HCT116 (cell line): ENCODE measurements at places on chromosomes 3 and 15.

- DNase-seq = no peak
Measured at GRCh38 chr15:75348034-75348561, 1.3 kb downstream of the NEIL1 start.

DNA sequence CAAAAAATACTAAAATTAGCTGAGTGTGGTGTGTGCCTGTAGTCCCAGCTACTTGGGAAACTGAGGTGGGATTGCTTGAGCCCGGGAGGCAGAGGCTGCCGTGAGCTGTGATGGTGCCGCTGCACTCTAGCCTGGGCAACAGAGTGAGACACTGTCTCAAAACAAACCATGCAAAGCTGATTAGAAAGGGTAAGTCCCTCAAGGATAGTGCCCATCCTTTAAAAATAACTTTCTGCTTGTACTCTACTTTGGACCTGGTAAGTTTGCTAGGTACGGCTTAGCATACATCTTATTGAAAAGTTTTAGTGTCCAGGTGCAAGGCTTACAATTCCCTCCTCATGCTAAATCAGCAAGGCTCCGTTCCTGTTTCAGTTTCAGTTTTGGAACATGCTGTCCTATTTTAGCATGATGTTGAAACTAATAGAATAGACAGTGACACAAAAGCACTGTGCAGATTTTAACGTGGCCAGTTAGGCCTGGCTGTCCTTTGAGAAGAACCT lies 21.4 kb downstream of the FEM1B start:
- DNase-seq = no peak

DNA sequence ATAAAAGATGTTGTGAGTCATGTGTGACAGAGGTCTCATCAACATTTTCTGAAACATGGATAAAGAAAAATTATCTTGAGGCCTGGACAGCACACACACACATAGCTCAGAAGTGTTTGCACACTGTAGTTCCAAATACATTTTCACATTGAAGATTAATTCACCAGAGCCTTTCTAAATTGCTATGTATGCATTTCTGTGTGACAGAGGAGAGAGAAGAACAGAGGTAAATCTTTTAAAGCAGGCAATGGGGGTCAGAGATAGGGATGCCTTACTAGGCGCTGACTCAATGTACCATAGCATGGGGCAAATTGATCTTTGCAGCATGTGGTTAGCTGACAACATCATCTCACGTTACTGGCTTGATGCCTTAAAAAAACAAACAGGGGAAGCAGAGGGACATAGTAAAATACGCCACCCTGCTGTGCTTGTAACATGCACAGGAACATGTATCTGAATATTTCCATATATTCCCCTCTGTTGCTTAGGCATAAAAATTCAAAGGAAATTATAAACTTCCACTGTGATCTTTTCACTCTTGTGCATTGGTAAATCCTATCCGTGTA lies 7.7 kb downstream of the POU1F1 start:
- DNase-seq = no peak

- no peak for DNase-seq
Measured at GRCh38 chr3:178646186-178646862, 110.1 kb downstream of the KCNMB2 start.

- DNase-seq = peak; percentile 31
Measured at GRCh38 chr3:134211797-134212196, 38.9 kb downstream of the RYK start.

GRCh38 chr15:98955961-98956723 lies 51.5 kb downstream of the PGPEP1L start:
- no peak for DNase-seq

GRCh38 chr3:53077476-53078220 lies 31.8 kb upstream of the SFMBT1 start:
- DNase-seq = no peak

- DNase-seq = no peak
Measured at GRCh38 chr3:152938974-152939636, 104.2 kb downstream of the P2RY1 start.

- DNase-seq = no peak
Measured at GRCh38 chr3:132726341-132726823, 4.2 kb upstream of the NPHP3 start.

- DNase-seq = no peak
Measured at GRCh38 chr3:58899953-58900298, 149.9 kb downstream of the CFAP20DC start.

DNA sequence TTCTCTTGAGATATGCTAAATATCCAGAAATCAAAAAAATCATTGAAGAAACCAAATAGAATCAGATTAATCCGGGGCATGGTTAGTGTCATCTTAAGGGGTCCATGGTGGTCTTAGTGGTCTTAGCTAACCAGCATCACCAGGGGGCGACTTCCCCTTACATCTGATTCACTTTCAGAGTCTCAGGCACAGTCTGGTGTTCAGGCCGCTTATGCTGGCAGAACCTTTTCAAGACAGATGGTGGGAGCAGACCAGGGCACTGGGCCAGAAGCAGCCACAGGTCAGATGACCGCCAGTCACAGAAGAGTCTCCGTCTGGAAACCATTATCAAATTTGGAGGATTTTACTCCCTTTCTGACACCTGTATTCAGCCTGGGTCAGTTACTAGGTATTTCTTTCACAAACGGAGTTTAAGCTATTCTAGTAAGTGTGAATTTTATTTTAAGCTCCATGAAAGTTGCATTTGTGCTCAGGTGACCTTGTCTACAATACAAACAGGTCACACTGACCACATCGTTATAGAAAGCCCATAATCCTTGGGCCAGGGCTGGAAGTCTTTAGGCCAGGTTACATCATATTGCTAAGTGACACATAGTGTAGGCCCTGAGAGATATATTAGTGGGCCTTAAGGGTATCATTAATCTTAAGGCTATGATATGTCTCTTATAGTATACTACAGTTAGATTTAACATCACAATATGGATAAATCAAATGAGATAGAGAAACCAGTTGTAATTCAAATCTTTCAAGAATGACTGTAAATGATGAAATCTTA lies 365.5 kb downstream of the GBE1 start:
- no peak for DNase-seq

- DNase-seq = no peak
Measured at GRCh38 chr3:173591401-173591800, 193.9 kb downstream of the NLGN1 start.

GRCh38 chr3:18585004-18585968 lies 160.1 kb upstream of the SATB1 start:
- no peak for DNase-seq

- DNase-seq = no peak
Measured at GRCh38 chr3:64422932-64423331, 197.7 kb upstream of the PRICKLE2 start.

GRCh38 chr3:65659396-65659795 lies 379.3 kb downstream of the MAGI1 start:
- no peak for DNase-seq
